Hematopoietic multipotent progenitor cell treated with erythropoietin and hydrocortisone succinate and interleukin-3 and kit ligand, for 15 days (in vitro differentiated cells): ENCODE measurements at places on chromosomes 7 and 10.

DNA sequence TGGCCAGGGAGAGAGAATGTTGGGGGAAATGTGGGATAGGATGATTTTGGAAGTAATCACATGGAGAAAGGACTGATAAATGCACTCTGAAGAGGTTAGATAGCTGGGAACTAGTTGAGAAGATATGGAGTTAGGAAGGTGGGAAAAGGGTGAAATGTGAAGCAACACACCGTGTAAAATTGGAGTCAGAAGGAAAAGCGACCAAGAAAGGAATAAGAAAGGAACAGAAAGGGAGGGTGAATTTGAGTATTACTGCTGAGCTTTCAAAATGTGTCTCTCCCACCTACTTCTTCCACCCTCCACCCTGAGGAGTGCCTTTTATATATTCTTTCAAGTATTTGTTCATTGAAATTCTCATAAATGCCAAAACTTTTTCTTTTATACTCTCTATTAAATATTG, 171.8 kb downstream of the BMPER start:
- DNase-seq, result no peak

DNA sequence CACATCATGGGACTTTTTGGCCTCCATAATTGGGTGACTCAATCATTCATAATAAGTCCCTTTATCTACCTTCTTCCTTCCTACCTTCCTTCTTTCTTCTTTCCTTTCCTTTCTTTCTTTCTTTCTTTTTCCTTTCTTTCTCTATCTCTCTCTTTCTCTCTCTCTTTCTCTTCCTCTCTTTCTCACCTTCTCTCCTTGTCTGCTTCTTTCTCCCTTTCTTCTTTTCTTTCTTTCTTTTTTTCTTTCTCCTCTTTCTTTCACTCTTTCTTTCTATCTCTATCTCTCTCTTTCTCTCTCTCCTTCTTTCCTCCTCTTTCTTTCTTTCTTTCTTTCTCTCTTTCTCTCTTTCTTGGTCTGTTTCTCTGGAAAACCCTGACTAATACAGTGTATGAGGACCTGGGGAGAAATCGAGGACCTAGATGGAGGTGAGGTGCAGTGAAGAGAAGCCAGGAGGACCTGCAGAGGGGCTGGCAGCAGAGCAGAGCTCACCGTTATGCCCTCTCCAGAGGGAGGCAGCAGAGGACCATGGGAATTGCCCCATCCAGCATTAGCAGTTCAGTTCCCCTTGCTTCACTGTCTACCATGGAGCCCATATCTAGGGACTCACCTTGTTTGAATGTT, 52.7 kb upstream of the BTRC start:
- peak; percentile 60 for DNase-seq

DNA sequence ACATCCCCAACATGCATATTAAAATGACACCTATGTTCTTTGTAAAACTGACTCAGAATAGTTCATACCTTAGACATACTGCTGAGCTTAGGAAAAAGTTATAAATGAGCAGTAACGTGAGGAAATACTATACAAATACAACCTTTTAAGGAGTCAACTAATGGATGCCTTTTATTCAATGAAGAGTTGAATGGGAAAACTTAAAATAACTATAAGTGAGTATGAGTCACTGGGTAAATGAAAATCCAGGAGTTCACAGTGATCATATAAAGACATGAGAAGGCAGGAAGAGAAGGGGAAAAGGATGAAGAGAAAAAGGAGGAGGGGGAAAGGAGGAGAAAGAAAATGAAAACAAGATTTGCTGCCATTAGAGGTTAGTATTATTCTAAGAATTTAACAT, 157.8 kb upstream of the PCDH15 start:
- no peak for DNase-seq

DNA sequence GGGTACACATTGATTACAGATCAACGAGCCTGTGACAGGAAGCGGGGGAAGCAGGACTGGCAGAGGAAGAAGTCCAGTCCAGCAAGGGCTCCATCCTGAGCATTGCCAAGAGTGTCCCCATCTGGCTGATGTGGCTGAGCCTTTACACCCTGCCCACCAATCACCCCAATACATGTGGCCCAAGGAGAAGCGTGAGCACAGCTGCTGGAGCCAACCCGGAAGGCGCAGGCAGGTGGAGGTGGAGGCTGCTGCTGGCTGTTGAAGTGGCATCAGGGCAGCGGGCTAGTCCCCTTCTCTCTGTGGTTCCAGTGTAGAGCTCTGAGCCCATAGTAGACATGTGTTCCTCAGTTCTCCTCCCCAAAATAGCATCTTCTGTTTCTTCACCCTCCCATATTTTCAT, 6.8 kb upstream of the AMPH start:
- DNase-seq, result no peak
